ENCODE measurements at places on chromosomes 3 and 15. TPM values are rescaled to one million over a fixed set of nuclear protein-coding genes. Genes with fewer than 3 reads are reported as not detected.

TMEM266 gene
- total RNA-seq = not detected

DAZL gene
- total RNA-seq = not detected

LRRC31 gene
- not detected for total RNA-seq

C15orf62 gene
- 0.61 TPM for total RNA-seq

SLC51B gene
- not detected for total RNA-seq

FSIP1 gene
- 0.43 TPM for total RNA-seq

ZNF80 gene
- total RNA-seq = 2.3 TPM

POMGNT2 gene
- 12.0 TPM for total RNA-seq

ADGRG7 gene
- 21.2 TPM for total RNA-seq

HACD3 gene
- total RNA-seq = 30.2 TPM

UNC13C gene
- not detected for total RNA-seq

GOLGA6D gene
- total RNA-seq = not detected

ALDH1L1 gene
- not detected for total RNA-seq

INSYN1 gene
- total RNA-seq = not detected

TRPM1 gene
- not detected for total RNA-seq

CIB2 gene
- 1.6 TPM for total RNA-seq

WDR49 gene
- 0.29 TPM for total RNA-seq

GOLGA8M gene
- total RNA-seq = 0.99 TPM

GHSR gene
- not detected for total RNA-seq

GOLGA6L10 gene
- total RNA-seq = 3.0 TPM

Data from activated CD8-positive, alpha-beta T cell treated with anti-CD3 and anti-CD28 coated beads for 36 hours (primary cell).